ENCODE measurements at places on chromosomes 2 and 18. TPM values are rescaled to one million over a fixed set of nuclear protein-coding genes. Genes with fewer than 3 reads are reported as not detected.

- DNase-seq: no peak
Measured at GRCh38 chr2:138319616-138320015, 182.0 kb upstream of the SPOPL start.

- no peak for DNase-seq
Measured at GRCh38 chr2:240431661-240432424, 3.6 kb upstream of the GPC1 start.

GRCh38 chr2:64562148-64562784, 38.1 kb downstream of the AFTPH start:
- DNase-seq: no peak

- peak; percentile 64 for DNase-seq
Measured at GRCh38 chr18:26655525-26656430, 107.4 kb upstream of the KCTD1 start.

DNA sequence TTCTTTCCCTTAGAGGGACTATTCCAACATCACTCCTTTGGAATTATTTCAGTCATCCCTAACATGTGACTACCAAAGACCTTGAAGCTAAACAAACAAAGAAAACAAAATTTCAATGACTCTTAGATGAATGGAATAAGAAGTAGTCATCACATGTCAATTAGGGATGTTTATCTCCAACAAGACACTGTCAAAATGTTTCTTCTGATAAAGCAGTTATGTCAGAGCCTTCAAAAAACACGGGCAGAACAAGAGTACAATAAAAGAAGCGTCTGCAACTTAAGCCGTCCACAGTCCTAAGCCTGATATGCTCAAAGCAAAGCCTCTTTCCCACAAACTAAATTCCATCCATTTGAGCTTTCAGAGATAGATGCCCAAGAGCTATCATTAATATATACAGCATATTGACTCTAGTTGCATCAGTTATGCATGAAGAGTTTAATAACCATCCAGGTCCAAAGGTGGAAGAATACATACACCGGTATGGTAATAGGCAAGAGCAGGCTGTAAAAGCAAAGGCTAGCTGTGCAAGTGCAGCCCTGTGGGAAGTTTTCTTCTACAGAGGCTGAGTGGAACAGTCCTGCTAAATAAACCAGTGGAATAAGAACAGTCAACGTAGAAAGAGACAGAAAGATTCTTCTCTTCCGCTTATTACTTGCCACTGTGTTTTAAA, 98.1 kb downstream of the ICA1L start:
- DNase-seq: no peak

DNA sequence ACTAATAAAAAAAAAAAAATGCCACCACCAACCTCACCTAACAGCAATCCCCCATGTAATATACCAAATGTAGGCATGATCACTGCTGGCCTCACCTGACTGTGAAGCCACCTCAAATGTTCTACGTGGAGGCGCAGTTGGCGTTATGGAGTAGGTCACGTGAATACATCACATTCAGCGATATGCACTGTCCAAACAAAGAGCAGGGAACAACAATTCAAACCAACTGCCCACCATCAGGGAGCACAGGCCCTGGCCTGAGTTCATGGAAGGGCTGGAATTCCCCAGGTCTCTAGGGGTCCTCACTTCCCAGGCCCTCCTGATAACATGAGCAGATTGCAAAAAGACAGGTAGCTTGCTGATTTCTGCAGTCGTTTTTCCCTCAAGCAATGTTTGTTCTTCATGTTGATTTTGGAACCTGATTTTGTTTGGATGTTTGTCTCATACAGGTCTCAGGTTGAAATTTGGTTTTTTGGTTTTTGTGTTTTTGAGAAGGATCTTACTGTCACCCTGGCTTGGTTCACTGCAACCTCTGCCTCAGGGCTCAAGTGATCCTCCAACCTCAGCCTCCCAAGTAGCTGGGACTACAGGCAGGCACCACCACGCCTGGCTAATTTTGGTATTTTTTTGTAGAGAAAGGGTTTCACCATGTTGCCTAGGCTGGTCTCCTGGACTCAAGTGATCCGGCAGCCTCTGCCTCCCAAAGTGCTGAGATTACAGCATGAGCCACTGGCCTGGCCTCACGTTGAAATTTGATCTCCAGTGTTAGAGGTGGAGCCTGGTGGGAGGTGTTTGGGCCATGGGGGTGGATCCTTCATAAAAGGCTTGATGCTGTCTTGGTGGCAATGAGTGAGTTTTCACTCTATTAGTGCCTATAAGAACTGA, 15.5 kb downstream of the TBC1D8 start:
- no peak for DNase-seq

GRCh38 chr2:47785986-47786385, 3.0 kb downstream of the MSH6 start:
- DNase-seq: no peak

GRCh38 chr18:28574175-28574574, 397.2 kb upstream of the CDH2 start:
- no peak for DNase-seq

DNA sequence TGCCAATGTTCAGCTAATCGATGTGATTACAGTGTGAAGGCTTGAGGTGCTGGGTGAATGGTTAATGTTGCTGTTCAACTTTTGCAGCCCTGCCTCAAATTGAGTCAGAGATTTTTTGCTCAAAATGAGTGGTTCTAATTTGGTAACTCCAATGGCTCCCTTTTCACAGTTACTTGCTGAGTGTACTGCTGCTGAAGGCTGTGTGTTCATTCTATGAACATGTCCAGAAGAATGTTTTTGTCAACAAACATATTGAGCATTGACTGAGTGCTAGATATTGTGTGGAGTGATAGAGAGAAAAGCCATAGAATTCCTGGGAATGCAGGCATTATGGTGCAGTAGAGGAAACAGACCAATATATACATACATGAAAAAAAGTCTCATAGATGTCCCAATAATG, 39.0 kb upstream of the TCF4 start:
- DNase-seq: no peak

DNA sequence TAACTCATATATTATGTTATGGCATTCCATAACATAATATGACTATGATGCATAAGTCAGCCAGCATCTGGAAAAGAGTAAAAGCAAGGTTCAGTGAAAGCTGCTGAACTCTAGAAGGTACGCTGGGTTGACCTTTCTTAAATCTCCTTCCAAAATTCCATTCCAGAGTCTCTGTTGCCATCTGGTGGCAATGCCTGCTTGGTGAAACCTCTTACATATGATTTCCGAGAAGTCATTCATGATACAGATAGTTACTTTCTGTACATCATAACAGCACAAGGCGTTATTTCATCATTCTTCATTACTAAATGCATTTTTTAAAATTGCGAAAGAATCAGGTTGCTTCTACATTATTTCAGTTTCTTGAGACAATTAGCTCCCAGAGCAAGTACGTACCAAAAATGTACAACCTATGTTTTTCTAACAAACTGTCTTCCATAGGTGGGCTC, 7.0 kb upstream of the EPG5 start:
- peak; percentile 50 for DNase-seq

- no peak for DNase-seq
Measured at GRCh38 chr2:195009202-195009601, 647.8 kb upstream of the SLC39A10 start.

DNA sequence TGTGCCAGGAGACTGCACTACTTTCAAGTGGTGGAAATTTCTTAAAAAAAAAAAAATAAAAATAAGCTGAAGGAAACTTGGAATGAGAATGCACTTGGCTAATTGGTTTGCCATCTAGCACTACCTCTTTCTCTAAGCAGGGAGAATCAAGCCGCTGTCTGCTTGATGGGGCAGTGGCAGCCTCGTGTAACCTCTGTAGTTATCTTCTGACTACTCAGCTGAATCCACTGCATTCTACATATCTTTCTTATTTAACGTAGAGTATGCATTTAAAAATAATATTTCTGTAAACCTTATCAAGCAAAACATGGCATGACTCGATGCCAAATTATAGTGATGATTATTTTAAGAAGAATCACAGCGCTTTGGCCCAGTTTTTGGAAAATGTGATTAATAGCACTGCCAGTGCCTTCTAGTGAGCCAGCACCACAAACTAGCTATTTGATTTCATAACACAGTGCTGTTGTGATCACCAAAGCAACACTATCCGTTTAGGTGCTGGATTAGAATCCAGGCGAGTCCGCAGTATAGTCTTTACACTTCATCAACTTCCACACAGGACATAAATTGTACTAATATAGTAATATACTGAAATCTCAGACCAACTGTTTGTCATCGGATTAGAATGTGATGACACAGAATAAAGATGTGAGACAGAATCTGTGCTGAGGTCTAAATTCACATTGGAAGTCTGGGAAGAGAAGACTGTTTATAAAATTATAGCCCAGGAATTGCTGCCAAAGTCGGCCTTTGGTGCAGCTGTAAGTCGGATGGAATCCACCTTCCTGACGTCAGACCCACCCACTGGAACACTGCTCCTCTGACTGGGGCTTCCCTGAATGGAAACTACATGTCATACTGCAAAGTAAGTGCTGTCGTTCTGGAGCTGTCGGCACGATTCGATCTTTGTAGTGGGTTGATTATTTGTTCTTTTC, 136.5 kb upstream of the ETAA1 start:
- no peak for DNase-seq

DNA sequence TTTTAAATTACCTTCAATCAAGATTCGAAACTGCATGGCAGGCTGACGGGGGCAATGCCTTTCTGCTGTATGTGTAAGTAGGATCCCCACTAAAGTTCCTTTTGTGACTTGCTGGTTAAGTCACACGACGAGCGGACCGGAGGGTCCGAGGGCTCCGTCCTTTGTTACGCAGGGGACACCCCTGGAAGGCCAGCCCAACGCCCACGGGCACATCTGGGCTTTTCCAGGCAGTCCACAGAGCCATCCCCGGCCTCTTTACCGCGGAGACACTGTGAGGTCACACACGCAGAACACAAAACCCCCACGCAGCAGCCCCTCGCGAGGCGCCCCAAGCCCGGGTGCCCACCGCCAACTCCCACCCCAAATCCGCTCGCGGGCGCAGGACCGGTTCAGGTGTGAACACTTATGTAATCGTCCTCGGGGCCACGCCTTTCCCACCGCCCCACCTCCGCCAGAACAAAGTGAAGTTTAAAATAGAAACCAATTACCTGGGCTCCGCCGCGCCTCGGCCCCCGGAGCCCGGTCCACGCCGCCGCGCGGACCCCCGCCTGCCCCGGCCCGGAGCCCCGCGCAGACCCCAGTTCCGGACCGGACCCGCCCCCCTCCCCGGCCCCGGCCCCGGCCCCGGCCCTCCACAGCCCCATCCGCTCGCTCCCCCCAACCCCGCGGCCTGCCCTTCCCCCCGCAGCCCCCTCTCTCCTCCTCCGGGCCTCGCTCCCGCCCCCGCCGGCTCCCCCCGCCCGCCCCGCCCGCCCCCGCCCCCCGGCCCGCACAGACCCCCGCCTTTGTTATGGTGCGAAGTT, 4.2 kb downstream of the ZNF516 start:
- no peak for DNase-seq

The CRYGD gene
- polyA plus RNA-seq: 0.31 TPM

The KLHL41 gene
- polyA plus RNA-seq: 1.2 TPM

The DTNA gene
- 21.6 TPM for polyA plus RNA-seq

The CCDC85A gene
- 1.9 TPM for polyA plus RNA-seq
